ENCODE measurements at places on chromosomes 11 and 22.

GRCh38 chr11:20035701-20036601, 124.3 kb downstream of the DBX1 start:
- no peak for DNase-seq

DNA sequence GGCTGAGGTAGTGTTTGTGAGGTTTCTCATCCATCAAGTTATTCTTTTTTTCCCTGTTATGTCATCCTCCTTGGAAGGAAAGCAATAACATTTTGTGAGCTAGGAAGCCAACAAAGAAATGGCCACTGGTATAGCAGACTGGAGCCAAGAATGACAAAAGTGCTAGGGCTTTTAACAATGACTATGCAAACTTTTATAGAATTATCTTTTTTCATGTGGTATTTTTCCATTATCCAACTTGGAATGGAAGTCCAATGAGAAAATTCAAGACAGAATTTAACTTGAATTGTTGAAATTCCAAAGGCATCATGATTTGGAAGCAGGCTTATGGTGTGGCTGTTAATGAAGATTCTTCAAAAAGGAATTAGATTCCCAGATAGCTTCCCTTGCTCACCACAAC, 216.4 kb upstream of the PDGFD start:
- DNase-seq, result no peak

- no peak for DNase-seq
These were observed 14.7 kb downstream of the MGAT3 start for GRCh38 chr22:39471381-39472141.

DNA sequence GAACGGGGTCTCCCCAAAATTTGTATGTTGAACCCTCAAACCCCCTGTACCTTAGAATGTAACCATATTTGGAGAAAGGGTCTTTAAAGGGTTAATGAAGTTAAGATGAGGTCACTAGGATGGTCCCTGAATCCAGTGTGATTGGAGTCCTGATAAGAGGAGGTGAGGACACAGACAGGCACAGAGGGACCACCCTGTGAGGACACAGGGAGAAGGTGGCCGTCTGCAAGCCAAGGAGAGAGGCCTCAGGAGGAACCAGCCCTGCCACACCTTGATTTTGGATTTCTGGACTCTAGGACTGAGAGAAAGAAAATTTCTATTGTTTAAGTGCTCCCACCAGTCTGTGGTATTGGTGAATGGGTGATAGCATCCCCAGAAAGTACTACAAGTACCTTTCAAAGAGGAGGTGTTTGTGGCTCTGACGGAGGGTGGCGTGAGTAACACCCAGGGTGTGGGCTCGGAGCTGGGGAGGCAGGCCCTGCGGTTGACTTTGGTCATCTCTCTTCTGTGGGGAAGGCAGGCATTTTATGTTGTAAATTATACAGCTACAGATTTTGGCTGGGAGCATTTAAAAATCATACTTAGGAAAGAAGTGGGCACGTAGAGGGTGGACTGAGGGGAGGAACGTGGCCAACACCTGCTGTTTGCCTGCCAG, 13.8 kb downstream of the MRGPRF start:
- DNase-seq, result no peak

DNA sequence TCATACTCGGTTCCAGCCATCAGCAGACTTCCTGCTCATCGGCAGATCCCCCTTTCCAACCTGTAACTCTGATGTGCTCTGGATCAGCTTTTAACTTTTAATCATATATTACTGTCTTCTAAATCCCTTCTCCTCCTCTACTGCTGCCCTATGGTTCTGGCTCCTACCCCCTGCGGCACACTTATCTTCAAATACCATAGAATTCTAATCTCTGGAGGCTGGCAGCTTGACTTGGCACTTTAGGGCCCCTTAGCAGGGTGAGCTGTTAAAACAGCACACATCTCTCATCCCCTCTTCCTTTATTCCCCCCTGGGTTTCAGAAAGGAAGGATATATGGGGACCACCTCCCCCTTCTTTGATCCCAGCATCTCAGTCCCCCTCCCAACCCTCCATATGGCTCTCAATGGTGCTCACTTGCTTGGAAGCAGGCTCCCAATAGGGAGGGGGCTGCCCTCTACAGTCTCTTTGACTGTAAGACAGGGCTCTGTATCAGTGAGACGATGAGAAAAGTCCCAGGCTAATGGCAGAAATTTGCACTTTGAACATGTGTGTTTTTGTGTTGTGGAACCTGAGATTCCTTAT, 4.4 kb upstream of the CNTF start:
- no peak for DNase-seq

DNA sequence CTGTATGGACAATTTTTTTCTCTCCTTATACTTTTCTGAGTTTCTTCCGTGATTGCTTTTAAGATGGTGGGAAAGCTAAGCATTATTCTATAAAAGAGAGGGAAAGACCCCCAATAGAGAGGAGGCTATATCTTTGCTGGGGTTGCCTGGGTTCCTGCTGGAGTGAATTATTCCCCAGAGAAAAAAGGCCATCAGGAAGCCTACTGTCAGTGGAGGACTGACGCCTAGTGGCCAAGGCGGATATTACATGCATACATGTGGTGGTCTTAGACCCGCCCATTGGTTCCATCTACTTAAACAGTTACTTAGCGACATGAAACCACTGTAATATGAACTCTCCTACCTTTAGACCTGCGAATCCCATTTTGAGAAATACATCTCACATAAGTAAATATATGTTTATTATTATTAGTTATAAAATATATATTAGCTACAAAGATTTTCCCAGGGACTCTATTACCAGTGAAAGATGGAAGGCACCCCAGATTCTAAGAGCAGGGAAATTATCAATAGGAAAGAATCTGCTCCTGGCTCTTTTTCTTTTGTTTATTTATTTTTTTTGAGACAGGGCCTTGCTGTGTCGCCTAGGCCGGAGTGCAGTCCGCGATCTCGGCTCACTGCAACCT, 15.7 kb upstream of the PGA3 start:
- peak; percentile 68 for DNase-seq

- no peak for DNase-seq
These were observed 566.2 kb downstream of the TBC1D22A start for GRCh38 chr22:47328550-47329243.

- no peak for DNase-seq
These were observed 9.4 kb upstream of the ADAMTS8 start for GRCh38 chr11:130437848-130438247.

DNA sequence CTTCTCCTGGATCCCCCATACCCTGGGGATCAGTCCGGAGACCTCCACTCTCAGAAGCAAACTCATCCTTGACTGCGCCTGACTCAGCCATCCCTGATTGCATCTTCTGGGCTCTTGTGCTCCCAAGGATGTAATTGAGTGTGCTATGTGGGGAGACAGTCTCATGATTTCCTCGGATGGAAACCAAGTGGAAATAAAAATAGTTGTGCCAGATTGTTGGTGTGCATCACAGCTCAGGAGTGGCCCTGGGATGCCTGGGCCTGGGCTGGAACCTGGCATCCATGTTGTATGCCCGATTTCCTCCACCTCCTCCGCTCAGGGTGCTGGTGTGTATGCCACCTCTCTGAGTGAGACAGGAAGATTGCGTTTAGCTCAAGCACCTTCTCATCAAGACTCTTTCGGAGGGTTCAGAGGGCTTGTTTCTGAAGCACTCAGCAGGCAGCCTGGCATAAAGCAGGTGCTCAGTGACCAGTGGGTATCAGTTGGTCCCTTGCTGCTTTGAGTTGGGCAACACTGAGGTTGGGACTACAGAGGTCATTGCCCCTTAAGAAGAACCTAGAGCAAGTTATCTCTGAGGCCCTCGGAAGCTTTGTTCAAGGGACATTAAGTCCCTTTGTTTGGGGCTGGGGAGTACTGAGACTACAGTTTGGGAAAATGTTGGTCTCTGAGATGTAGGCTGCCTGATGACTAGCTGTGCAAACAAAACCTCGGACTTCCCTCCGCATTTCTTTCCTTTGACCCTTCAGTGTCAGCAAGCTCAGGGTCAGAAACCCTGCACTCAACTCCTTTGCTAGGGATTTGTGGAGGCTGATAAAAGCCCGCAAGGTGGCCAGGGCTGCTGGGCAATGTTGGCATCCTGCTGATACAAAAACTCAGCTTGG, 24.8 kb upstream of the MICAL2 start:
- no peak for DNase-seq

DNA sequence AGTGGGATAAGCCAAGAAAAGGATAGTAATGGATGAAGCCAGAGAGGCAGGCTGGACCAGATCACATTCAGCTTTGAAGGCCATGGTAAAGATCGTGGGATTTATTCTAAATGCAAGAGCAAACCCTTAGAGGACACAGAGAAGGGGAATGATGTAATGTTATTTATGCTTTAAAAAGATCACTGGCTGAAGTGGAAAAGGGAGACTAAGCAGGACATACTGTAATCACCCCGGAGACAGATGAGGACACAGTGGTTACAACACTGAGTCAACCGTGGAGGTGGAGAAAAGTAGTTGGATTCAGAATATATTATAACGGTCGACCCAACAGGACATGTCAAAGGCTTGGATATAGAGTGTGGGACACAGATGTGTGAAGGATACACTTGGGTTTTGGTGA, 38.5 kb downstream of the CDON start:
- DNase-seq, result no peak

- peak; percentile 62 for DNase-seq
These were observed 6.3 kb upstream of the KCNJ5 start for GRCh38 chr11:128884703-128885338.

GRCh38 chr22:50403701-50404101, 60.6 kb downstream of the PPP6R2 start:
- no peak for DNase-seq

- DNase-seq, result peak; percentile 85
These were observed 1.4 kb upstream of the GGA1 start for GRCh38 chr22:37607010-37607934.

- no peak for DNase-seq
These were observed 12.0 kb downstream of the C11orf58 start for GRCh38 chr11:16750417-16750816.

- DNase-seq, result no peak
These were observed 10.9 kb upstream of the ARHGEF17 start for GRCh38 chr11:73297231-73297590.

- DNase-seq, result no peak
These were observed 100.3 kb downstream of the GUCY1A2 start for GRCh38 chr11:106917973-106918372.

DNA sequence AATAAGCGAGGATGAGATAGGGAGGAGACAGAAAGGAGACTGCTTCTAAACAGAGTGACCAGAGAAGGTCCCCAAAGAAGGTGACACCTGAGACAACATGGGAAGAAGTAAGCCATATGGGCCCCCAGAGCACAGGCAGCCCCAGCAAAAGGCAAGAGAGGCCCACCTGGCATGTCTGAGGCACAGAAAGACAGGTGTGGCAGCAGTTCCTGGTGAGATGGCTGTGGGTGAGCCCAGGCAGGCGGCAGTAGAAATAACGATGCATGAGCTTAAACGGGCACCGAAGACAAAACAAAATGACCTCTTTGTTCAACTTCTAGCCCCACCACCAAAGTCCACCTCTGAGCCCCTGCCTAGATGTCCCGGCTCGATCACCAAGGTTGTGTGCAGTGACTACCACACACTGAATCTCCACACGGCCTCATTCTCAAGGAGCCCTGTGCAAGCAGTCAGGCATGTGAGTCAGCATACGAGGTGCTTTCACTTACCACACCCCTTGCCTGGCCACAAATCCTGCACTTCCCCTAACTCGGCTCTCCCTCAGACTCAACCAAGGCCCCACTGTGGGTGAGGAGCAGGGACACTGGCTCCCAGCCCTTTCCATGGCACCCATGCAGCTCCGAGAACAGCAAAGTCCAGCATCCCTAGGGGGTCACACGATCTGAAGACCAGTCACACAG, 77.6 kb downstream of the PACSIN2 start:
- DNase-seq, result no peak

GRCh38 chr11:102318469-102318868, 1.2 kb downstream of the BIRC3 start:
- peak; percentile 62 for DNase-seq

GRCh38 chr11:115930886-115931547, 426.8 kb upstream of the CADM1 start:
- no peak for DNase-seq

- no peak for DNase-seq
These were observed 747.3 kb upstream of the TENM4 start for GRCh38 chr11:80188076-80188627.

GRCh38 chr11:35811783-35812182, 132.1 kb upstream of the LDLRAD3 start:
- no peak for DNase-seq

DNA sequence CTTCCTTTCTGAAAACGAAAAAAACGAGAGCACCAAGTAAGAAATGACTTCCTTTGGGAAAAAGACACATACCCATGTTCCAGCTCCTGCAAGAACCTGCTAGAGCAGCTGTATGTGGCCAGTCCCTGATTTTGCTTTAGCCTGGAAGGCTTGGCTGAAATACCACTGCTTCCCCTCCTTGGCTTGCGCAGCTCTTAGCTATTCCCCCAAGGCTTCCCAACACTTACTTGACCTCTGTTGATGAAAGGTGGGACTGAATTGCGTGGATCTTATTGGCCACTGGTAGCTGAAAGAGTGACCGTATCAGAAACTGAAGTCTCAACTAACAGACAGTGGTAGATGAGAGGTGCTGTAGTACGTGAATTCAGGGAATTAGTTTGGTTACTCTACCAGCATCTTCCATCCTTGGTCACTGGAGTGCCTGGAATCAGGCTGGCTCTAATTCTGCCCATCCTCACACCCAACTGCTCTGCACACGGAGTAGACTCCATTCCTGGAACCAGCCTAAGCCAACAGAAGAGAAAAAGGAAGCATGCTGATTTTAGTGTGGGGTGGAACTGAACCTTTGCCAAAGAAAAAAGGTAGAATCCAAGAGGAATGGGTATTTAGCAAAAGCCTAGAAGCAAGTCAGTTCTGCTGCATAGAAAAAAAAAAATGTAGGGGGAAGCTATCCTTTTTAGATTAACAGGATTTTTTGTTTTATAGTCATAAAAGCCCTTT, 73.8 kb upstream of the CRTAM start:
- DNase-seq, result no peak

GRCh38 chr11:46658259-46658658, 40.9 kb downstream of the ATG13 start:
- no peak for DNase-seq

DNA sequence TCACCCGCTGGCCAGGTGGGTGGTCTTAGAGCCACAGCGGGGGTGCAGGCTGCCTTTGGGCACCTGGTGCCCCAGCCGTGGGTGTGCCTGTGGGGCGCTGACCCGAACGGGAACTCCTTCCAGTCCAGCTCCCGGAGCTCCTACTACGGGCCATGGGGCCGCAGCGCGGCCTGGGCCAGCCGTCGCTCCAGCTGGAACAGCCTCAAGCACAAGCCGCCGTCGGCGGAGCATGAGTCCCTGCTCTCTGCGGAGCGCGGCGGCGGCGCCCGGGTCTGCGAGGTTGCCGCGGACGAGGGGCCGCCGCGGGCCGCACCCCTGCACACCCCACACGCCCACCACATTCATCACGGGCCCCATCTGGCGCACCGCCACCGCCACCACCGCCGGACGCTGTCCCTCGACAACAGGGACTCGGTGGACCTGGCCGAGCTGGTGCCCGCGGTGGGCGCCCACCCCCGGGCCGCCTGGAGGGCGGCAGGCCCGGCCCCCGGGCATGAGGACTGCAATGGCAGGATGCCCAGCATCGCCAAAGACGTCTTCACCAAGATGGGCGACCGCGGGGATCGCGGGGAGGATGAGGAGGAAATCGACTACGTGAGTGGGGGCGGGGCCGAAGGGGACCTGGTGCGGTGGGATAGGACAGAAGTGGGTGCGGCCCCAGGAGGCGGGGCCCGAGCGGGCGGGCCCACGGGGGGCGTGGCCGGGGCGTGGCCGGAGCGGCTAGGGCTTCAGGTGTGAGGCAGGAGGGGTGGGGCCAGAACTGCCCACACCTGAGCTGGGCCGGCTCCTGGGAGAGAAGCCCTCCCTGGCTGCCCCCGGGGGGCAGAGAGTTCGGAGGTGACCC, 91.5 kb downstream of the CACNA1I start:
- DNase-seq, result peak; percentile 82
